ENCODE measurements at places on chromosomes 5 and 9.

- no peak for DNase-seq
These were observed 243.1 kb upstream of the PANK3 start for GRCh38 chr5:168822248-168822744.

GRCh38 chr9:115115117-115115880, 2.7 kb downstream of the TNC start:
- DNase-seq: no peak

DNA sequence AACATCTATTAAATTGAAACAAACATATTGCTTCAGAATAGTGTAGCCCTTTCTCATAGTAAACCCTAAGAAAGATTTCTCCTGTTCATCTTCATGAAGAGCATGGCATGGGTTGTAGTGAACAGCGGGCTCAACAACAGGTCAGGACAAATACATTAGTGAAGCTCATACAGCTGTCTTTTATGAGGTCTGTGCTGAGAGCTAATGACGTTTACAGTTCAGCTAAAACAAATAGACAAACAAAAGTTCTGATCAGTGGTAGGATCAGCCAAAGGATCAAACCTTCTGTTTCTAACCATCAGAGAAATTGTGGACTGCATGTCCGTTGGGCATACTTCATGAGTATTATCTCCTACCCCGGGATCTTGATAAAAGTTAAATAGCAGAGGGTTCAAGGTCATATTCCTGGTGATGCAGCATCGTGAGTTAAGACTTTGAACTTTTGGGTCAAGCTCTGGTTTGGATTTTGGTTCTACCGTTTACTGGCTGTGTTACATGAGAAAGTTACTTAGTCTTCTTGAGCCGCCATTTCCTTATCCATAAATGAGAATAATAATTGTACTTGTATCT, 37.9 kb downstream of the ACO1 start:
- no peak for DNase-seq

DNA sequence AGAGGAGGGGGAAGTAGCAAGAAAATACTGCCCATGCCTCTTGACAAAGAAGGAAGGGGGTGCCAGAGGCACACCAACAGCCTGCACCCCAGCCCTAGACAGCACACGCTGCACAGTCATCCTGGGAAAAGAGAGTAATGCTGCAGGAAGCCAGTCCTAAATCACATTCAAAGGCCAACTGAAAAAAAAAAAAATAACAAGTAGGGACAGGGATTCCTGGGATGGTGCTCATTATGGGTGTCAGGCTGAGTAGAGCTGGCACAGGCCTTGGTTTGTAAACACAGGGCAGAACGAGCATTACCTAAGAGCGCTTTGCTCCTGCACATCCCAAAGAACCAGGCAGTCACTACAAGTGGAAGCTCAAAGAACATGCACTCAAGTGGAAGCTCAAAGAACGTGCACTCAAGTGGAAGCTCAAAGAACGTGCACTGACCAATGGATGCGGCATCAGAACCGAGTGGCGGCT, 7.8 kb downstream of the RAPGEF1 start:
- DNase-seq: no peak

DNA sequence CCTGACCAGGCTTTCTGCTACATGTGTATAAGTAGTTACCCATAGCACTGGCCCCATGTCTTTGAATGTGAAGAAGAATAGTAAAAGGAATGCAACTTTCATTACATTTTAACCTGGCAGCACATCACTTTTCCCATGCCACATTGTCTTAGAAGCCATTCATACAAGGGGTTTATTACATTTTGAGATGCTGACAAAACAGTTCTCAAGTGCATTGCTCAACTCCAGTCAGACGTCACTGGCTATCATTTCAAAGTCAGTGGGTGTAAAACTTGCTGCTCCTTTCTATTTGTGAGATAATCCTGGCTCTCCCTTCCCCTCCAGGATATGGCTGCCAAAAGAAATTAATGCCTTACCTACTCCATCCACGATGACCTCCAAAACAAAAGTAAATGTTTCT, 97.0 kb upstream of the VCAN start:
- DNase-seq: no peak

DNA sequence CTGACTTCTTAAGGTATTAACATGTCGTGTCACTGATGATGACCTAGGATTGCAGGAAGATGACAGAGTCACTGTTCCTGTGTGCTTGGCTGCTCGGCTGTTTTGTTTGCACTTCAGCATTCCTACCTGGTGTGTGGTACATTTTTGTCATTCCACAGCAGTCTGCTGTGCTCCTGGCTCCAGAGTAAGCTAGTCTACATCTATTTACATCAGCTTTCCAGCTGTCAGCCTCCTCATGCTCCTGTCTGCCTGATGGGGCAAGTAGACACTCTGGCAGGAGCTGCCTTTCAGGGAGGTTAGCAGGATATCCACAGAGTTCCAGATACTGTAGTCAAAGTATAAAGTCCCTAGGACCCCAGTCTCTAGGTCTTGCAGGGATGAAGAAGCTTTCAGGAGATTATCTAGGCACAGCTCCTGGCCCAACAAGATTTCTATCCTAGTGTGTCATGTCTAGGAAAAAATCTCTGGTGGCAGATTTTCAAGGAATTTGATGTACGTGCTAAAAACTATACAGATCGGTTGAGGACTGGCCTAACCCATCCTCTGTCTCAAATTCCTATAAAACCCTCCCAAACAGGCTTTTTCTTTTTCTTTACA, 28.4 kb downstream of the RUSC2 start:
- DNase-seq: no peak

GRCh38 chr5:17317473-17317872, 100.0 kb downstream of the BASP1 start:
- DNase-seq: no peak

GRCh38 chr5:6235726-6236125, 142.6 kb downstream of the MED10 start:
- DNase-seq: no peak

DNA sequence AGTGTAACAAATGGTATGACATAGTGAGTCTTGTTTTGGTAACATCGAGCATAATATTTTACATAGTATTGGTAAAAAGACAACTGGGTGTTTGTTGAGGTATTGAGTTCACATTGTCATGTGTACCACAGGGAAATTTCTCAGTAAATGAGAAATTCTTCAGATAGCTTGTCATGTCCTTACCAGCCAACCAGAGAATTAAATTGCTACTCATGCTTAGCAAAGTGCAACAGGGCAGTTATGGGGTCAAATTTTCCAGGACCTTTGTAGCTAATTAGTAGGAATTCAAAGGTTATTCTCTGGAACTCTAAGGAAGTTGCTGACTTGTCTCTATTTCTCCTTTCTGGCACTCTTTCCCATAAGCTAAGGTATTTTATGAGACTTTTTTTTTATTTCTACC, 595.7 kb downstream of the EFNA5 start:
- DNase-seq: no peak

GRCh38 chr5:136080483-136081216, 51.9 kb downstream of the TGFBI start:
- DNase-seq: no peak

GRCh38 chr9:113712053-113712452, 164.1 kb upstream of the ZNF618 start:
- no peak for DNase-seq

- DNase-seq: no peak
These were observed 52.3 kb downstream of the PSD2 start for GRCh38 chr5:139847790-139848507.

DNA sequence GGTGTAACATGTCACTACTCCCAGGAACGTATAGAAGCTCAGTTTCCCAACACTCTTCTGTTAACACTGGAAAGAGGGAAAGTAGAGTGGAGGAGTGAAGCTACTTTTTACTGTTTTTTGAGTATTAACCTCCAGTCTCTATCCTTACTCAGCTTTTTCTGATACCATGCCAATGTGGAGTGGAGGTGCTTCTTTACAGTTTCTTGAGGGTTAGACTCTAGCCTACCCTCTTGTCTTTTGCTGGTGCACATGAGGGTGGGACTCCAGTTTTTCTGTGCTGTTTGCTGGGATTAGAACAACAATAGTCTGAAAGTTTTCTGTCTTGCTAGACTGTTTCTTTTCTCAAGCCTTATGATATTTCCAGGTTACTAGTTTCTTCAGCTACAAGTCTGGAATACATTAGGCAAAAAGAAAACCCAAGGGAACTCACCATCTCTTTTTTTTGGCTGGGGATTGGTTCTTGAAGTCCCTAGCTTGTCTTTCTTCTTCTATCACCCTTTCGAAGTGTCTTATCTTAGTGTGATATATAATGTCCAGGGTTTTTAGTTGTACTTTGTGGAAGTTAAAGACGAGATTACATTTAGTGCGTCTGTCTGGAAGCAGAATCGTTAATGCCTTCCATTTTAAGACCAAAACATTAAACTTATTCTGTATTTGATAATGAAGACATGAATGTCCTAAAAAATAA, 35.9 kb downstream of the PRR16 start:
- DNase-seq: no peak

GRCh38 chr5:10724781-10725507, 36.1 kb downstream of the DAP start:
- no peak for DNase-seq

- DNase-seq: no peak
These were observed 624.2 kb downstream of the CHSY3 start for GRCh38 chr5:130528474-130528873.

DNA sequence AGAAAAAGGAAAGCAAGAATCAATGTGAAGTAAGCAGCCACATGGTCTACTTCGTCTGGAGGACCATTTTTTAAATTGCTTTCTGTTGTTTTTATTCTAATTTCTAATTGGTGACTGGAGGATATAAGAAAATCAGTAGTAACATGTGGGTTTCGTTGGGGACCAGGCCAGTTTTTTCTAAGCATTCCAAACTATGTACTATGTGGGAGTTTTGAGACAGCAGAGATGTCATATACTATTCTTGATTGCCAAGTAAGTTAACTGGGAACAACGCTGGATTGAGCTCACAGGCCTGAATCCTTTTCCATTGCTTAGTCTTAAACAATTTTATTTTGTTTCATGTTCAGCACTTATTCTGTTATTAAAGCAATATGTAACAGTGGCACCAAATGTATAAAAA, 225.7 kb downstream of the TMEM167A start:
- DNase-seq: no peak

GRCh38 chr5:145110834-145111233, 724.3 kb downstream of the PRELID2 start:
- DNase-seq: no peak

- DNase-seq: no peak
These were observed 263.7 kb upstream of the KLF9 start for GRCh38 chr9:70678153-70678552.

GRCh38 chr9:121638399-121638798, 13.0 kb upstream of the DAB2IP start:
- no peak for DNase-seq

DNA sequence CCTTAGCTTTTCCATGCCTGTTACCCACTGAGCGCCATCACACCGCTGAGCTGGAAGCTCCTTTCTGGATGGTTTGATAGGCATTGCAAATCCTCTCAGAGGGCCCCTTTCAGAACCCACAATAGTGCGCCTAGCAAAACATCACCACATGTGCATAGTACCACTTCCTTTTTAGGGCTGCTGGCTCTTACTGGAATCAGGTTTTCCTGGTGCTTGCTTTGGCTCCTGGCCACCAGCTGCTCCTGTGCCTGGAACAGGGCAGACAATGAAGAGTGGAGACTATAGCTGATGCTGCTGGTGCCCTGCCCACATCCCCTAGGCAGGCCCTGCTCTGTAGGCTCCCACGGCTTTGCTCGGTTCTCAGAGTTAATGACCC, 163.6 kb upstream of the SEMA6A start:
- no peak for DNase-seq

DNA sequence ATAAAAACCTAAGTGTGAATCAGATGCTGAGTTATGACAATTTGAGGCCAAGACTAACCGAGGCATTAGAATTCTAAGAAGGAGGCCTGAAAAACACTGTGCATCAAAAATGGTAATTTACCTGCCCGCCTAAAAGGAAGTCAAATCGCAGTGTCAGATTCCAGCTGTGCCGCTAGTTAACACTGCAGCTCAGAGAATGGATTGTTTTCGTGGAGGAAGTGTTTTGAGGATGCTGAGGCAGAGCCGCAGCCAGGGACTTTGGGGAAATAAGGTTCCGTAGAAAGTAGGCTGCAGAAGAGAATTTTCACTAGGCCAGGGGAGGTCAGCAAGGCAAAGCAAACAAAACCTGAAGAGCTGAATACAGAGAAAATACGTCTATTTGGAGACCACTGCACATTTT, 226.4 kb upstream of the ISL1 start:
- no peak for DNase-seq

DNA sequence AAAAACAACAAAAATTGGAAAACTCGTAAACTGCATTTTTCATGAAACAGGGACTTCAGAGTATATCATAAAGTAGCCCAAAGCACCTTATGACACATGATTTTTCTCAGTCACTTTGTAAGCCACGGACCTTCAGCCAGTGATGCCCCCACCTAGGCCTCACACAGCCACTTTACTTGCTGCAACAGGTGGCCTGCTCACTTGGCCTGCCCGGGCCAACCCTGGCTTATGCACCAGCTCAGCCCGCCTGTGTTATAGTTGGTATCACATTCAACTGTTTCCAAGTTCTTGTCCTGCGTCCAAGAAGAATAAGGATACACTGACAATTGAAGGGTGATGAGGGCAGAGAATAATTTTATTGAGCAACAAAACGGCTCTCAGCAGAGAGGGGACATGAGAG, 219.2 kb downstream of the FER start:
- no peak for DNase-seq

Measured in NCI-H1436 (cell line).